ENCODE measurements at places on chromosomes 7 and 10.

- DNase-seq: no peak
These were observed 330.1 kb upstream of the MGMT start for GRCh38 chr10:129136951-129137350.

- DNase-seq: no peak
These were observed 113.7 kb downstream of the CDK14 start for GRCh38 chr7:90709501-90710465.

DNA sequence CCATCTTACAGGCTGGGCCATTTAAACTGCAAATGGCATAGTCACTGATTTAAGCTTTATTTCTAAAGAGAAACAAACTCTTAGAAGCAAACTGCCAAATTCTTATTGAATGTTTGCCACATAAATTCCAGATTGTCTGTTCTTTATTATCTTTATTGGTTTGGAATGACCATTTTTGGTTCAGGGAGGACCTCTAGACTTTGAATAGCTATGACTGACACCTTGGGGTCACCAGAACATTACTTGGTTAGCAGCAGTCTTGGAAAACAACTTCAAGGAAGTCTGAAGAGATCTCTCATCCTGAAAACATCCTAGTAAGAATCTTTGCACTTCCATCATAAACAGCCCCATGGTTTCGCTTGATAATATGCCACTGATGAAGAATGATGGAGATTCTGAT is 197.1 kb downstream of the SUGCT start:
- DNase-seq: no peak

DNA sequence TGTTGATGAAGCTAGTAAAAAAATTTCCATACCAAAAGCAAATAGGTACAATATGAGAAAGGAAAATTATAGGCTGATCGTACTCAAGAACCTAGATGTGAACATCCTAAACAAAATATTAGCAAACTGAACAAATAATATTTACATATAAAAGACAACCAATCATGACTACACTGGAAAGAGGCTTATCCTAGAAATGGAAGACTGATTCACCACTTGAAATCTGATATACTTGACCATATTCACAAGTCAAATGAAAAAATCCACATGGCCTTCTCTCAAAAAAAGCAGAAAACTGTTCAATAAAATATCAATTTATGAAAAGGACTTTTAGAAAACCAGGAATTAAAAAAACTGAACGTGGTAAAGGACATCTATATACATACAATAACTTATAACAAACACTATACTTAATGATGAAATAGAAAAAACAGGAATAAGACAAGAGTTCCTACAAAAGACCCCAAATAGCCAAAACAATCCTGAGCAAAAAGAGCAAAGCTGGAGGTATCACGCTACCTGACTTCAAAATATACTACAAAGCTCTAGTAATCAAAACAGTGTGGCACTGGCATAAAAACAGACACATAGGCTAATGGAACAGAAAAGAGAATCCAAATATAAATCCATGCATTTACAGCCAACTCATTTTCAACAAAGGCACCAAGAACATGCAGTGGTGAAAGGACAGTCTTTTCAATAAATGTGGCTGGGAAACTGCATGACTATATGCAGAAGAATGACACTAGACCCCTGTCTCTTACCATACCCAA is 29.2 kb upstream of the FAM180A start:
- DNase-seq: no peak

DNA sequence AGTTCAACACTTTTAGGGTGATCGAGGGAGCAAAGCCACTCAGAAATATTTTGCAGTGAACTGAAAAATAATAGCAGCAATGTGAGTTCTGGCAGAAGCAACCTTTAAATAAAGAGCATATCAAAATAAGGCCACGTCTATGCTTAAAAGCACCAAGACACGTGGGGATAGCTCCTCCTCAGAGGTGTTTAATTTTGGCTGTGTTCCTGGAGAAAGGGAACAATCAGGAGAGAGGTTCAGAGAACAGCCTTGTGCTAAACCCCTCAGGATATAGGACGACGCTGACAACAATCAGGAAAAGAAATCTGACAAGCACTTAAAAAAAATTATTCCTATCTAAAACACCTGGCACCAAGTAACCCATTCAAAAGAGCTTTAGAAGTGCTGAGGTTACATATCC is 471.9 kb upstream of the CELF2 start:
- no peak for DNase-seq

GRCh38 chr10:95864906-95865813 is 42.6 kb upstream of the CC2D2B start:
- DNase-seq: peak; percentile 16

- DNase-seq: no peak
These were observed 115.6 kb upstream of the IMMP2L start for GRCh38 chr7:111677848-111678247.

- peak; percentile 77 for DNase-seq
These were observed 31.7 kb downstream of the CYCS start for GRCh38 chr7:25093268-25093826.

- DNase-seq: no peak
These were observed 130.7 kb upstream of the KMT2E start for GRCh38 chr7:104883248-104883717.

- DNase-seq: no peak
These were observed 53.5 kb upstream of the FGL2 start for GRCh38 chr7:77253151-77253550.

GRCh38 chr7:38154278-38154677 is 23.8 kb upstream of the STARD3NL start:
- no peak for DNase-seq

- DNase-seq: no peak
These were observed 160.4 kb downstream of the CAMK1D start for GRCh38 chr10:12509794-12510100.

- no peak for DNase-seq
These were observed 192.9 kb upstream of the FZD8 start for GRCh38 chr10:35834877-35835494.

DNA sequence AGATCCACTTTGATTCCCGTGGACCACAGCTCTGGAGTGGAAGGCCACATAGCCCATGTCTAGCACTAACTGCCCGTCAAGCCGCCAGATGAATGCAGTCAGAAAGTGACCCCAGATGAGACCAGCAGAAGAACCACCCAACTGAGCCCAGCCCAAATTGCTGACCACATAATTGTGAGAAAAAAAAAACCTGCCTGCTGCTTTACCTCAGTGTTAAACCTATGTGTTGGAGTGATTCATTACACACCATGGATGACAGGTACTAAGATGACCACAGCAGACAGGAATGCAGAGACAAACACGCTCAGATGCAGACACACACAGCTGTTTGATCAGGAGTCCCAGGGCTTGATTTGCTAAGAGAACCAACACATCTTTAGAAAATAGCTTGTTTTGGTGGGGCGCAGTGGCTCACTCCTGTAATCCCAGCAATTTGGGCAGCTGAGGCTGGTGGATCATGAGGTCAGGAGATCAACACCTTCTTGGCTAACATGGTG is 168.1 kb upstream of the PPP2R2D start:
- DNase-seq: no peak

DNA sequence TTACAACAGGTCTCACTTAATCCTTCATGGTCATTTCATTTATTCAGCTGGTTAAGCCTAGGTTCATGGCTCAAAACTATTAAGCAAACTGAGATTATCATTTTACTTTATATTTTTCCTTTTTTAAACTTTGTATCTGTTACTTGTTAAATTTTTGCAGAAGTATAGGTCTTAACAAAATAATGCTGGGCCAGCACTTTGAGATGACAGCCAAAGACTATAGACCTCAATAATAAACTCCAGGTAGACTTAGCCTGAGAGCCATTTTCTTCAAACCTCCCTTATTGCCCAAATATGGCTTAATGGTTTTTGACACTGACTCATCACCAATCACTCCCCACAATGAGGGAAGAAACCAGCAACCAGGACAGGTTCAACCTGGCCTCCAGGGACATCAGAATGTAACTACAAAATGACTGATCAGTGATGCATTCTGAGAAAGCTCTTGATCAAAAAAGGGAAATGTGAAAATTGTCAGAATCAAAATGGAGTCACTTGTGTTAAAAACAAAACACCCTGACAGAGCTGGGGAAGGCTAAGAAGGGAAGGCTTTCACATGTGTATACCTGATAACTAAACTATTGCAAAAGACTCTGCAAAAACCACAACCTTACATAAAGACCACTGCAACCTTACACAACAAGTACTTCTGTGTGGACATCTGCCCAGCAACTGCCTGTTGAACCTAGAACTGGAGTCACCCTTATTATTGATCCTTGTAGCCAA is 2.1 kb upstream of the CCDC126 start:
- DNase-seq: peak; percentile 33

DNA sequence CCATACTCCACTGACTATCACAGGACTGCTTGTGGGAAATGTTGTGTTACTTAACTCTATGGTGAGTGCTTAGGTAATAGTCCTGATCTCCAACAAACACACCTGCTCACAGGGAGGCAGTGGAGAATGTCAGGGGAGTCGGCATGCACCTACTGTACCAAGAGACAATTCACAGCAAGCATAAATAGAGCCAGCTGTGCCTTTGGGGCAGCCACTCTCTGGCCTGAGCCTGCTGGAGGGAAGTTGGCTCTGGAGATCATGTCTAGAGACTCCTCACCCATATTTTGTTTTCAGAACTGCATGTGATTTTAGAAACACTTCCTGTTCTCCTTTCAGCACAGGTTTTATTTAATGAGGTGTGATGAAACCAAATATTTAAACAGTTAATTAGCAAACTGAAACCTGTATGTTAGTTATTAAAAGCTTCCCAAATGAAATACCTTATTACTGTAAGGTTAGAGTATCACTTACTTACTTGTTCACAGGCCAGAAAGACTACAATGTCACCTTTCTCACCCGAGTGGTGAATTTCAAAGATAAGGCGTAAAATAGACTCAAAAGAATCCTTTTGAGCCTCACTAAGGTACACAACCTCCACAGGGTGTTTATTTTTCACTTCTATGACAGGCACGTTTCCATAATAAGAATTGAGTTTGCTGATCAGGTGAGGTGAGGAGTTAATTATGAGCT is 21.8 kb downstream of the DHX32 start:
- no peak for DNase-seq

DNA sequence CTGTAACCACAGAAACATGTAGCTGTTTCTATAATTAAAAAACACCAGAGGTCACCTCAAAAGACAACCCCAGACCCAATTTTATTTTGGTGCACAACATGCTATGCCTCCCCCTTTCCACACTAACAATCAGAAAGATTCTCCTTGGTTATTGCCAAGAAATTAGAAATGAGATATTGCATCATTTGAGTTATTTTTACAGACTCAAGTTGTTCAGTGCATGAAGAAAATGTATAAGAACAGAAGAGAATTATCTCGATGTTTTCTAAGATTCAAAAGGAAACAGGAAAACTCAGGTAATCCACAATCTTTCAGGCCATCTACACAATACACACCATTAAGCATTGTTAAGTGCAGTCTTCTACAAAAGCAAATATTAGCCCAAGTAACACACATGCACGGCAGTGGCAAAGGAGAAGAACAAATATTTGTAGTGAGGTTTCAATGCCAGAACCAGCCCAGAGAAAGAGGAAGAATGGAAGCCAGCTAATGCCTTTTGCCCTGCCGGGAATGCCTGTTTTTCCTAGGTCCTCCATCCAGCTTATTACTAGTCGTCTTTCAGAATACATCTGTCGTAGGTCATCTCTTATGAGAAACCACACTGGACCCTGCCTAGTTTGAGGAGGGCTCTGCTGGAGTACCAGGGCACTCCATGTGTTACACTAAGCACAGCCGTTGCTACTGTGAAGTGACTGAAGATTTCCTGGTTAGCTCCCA is 67.6 kb upstream of the C1GALT1 start:
- DNase-seq: no peak

GRCh38 chr10:78572565-78572964 is 496.2 kb upstream of the ZMIZ1 start:
- DNase-seq: no peak
